LNCaP clone FGC (cell line): ENCODE measurements at places on chromosomes 2 and 18.

GRCh38 chr18:13491138-13491537 lies 235.2 kb downstream of the FAM210A start:
- no peak for DNase-seq

DNA sequence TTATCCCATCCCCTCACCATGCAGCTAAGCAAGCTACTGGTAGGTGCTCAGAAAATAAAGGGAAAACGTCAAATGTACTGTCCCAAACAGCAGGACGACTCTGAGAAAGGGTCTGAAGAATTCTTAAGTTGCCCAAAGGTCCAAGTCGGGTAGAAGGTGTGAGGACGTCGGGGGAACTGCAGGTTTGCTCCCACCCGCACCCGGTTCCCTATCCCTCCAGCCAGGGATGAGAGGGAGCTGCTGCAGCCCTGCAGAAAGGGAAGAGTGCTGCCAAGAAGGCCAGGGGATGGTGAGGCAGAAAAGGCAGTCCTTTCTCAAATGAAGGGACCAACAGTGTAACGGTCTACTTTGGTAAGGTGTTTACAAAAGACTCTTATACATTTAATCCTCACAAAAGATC lies 6.9 kb upstream of the UCN start:
- no peak for DNase-seq

DNA sequence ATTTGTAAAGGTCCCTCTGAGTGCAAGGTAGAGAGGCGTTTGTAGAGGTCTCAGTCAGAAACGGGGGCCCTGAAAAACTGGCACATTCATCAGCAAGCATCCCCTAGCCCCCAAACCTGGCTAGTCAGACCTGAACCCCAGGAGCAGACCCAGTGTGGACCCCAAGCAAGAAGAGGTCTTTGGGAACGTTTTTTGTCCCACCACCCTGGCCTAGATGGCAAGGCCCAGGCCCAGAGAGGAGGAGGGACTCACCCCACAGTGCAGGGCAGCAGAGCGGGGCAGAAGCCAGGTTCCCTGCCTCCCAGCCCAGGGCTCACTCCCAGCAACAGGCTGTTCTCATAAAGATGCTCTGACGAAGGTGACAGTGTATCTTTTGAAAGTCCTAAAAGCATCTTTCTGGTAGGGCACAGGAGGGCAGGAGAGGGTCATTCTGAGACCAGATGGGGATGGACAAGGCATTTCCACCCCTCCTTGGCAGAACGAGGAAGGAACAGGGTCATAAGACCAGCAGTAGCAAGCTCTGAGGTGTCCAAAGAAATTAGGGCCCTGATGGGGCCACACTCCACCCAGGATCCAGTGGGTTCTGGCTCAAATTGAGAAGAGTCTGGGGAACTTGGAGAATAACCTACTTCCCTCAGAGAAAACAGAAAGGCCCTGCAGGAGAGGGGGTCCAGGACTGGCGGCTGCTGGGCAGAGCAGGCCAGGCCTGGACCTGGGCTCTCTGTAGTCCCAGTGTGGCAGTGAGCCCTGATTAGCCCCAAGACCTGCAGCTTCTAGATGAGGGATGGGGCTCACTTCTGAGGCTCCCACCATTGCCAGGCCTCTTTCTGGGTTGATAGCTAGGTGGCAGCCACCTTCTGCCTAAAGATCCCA lies 18.2 kb downstream of the ADRA2B start:
- no peak for DNase-seq

DNA sequence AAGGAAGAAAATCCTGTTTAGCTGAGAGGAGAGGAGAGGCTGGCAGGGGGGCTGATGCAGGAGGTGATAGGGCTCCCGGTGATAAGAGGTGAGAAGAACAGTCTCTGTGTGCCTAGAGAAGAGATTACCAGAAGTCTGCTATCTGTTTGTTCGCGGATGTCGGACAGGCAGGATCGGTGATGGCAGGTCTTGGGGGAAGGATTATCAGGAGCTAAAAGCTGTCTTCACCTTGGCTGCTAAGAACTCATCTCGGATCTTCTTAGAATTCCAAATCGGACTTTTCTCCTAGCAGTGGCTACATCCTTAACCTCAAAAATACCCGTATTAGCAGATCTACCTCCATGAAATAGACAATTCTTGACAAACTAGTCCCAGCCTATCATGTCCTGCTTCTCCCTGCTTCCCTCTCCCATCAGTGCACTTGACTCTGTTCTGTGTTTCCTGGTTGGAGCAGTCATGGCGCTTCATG lies 282.1 kb upstream of the TRIB2 start:
- no peak for DNase-seq

- no peak for DNase-seq
These were observed 102.1 kb downstream of the PRPF40A start for GRCh38 chr2:152615177-152615576.
